Astrocyte of the cerebellum (primary cell): ENCODE measurements at places on chromosomes 7 and 10.

GRCh38 chr10:5832946-5833345 is 19.7 kb upstream of the GDI2 start:
- DNase-seq: no peak

DNA sequence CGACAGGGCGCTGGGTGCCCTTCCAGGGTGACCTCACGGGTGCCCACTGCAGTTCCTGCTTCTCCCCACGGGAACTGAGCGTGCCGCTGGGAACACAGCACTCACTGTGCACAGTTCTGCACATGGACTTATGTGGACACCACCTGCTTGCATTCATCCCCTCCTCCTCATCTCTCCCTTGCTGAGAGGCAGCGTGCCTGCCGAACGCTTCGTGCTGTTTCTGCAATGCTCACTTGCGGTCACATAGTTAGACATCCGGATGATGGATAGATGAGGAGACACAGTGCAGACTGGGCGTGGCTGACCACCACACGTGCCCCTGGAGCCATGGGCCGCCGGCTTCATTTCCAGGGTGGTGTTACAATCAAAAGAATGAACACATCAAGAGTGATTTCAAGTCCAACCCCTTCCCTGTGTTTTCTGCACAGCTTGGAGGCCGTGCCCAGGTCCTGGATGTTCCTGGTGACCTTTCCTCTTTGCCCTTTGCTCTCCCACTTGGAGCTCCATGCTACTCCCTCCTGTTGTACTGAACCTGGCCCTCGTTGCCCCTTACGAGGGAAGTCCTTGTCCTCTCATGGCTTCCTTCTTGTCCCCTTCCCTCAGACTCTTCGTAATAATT is 119.4 kb downstream of the VIPR2 start:
- DNase-seq: no peak

GRCh38 chr7:80359476-80359875 is 152.4 kb downstream of the GNAT3 start:
- DNase-seq: no peak

- DNase-seq: peak; percentile 91
These were observed 412.1 kb upstream of the CELF2 start for GRCh38 chr10:10605551-10606081.

GRCh38 chr7:158021836-158022235 is 565.8 kb downstream of the PTPRN2 start:
- DNase-seq: no peak

DNA sequence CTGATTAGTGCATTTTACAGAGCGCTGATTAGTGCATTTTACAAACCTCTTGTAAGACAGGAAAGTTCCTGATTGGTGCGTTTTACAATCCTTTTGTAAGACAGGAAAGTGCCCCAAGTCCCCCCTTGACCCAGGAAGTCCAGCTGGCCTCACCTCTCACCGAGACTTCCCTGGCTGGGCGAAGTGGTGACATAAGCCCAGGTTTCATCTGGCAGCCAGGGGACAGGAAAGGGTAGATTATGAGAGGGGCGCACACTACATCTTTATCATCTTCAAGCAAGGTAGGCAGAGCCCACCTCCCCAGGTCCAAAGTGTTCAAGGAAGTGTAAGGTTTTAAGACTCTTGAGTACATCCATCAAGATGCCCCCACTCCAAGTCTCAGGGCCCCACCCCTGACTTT is 5.5 kb upstream of the GDF10 start:
- no peak for DNase-seq

GRCh38 chr7:20298486-20298901 is 32.2 kb upstream of the ITGB8 start:
- peak; percentile 74 for DNase-seq

GRCh38 chr7:1922870-1923236 is 252.8 kb downstream of the ELFN1 start:
- DNase-seq: no peak

- peak; percentile 20 for DNase-seq
These were observed 1.7 kb upstream of the CXCL12 start for GRCh38 chr10:44386546-44387052.

DNA sequence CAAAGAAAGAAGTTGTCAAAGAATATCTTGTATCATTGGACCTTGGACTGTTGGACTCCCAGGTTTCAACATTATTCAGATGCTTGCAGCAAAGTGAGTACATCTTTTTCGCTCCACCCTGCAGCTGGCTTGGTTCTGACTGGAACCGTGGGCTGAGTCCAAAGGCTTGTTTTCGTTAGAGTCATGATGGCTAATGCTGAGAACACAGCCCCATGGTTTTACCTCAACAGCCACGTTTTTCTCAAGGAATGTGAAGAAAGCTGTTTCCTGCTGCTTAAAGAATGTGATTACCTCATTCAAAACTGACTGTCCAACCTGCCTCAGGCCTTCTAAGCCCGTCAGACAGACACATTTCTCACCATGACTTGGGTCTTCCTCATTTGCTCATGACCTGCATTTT is 69.5 kb downstream of the STEAP1B start:
- peak; percentile 62 for DNase-seq

DNA sequence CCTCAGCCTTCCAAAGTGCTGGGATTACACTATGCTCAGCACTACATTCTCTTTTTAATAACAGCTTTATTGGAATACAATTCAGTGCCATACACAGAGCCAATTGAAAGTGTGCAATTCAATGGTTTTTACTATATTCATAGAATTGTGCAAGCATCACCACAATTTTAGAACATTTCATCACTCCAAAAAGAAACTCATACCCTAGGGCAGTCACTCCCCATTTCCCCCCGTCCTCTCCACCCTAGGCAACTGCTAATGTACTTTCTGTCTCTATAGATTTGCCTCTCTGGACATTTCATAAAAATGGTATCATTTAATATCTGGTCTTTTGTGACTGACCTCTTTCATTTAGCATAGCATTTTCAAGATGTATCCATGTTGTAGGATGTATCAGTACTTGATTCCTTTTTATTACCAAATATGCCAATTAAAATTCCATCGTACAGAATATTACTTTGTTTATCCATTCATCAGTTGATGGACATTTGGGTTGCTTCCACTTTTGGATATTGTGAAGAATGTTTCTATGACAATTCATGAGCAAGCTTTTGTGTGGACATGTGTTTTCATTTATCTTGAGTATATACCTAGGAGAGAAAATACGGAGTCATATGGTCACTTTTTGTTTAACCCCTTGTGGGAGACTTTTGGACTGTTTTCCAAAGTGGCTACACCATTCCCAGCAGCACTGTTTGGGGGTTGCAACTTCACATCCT is 6.3 kb upstream of the XPNPEP1 start:
- DNase-seq: no peak

- DNase-seq: no peak
These were observed 18.5 kb upstream of the ERLIN1 start for GRCh38 chr10:100204370-100204769.

GRCh38 chr7:90618876-90619275 is 22.8 kb downstream of the CDK14 start:
- DNase-seq: no peak

DNA sequence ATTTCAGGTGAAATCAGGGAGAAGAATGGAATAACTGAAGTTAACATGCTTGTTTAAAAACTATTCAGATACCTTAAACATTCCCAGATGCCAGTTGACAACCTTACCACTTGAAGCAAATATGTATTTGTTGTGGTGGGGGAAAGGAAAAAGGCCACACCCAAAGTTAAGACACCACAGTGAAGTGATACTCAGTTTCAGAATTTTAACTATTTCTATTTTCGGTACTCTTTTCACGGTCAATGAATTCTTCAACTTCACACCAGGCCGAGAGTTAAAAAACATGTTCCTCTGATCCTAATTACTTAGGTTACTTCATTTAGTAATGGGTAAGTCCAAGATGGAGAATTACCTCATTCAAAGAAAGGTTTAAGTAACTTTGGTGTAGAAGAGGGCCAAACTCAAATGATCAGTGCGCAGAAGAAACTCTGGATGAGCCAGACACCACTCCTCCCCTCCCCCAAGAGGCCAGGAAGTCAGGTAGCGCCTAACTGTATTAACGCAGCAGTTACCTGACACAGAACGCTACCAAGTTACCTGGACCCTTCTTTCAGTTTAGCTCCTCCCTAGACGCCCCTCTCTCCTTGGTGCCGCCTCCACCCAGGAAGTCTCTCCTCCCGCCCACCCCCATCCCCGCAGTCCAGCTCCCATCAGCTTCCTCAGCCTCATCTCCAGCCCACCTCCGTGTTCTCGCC is 700 bp downstream of the MTPN start:
- DNase-seq: no peak

- no peak for DNase-seq
These were observed 39.0 kb downstream of the CABCOCO1 start for GRCh38 chr10:61701706-61702105.

DNA sequence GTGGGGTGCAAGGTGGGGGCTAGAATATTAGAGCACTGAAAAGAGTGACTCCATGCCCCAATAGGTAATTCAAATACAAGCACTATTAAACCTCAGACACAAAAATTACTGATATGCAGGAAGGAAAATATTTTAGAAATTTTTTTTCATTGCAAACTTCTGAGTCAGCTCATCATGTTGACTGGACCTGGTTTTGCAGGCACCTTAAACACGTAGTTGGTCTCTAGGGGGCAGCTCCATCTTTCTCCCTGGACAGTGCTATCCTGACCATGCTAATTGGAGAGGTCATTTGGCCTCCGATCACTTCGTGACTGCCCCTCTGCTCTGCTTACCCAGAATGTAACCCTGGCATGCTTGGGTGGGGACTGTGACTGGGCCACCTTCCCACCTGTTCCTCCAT is 368.4 kb upstream of the MKI67 start:
- DNase-seq: no peak

DNA sequence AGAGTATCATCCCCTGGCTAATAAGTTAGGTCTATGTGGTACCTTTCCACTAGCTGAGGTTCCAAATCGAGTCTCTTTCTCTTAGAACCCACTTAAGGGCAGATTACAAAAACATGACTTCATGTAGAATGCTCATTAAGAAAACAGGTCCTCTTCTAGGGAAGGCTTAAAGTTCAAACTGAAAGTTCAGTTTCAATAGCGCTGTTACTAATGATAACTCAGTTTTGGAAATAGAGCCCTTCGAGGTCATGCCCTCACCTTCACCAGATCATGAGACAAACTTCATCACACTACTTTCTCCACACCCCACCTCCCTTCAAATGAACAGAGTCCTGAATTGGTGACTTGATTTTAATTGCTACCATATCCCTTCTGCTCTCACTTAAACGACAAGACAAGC is 26.2 kb downstream of the HGF start:
- DNase-seq: no peak

GRCh38 chr7:94252124-94252523 is 142.6 kb upstream of the COL1A2 start:
- DNase-seq: no peak

- DNase-seq: peak; percentile 20
These were observed 50.7 kb downstream of the TAS2R16 start for GRCh38 chr7:122944682-122945303.

DNA sequence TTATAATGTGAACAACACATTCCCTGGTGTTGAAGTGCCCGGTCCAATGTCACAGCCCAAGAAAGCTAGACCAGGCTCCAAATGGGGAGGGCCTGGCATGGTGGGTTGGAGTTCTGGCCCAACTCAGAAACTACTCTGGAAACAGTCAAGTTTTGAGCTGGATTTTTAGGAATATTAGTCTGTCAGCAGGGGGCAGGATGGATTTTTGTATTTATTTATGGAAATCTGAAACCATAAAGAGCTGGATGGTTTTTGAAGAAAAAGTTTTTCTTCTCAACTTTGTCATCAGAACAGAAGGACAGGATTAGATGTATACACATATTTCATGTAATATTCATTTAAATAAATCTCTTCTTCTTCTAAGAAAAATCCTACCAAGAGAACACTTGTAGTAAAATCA is 97.5 kb downstream of the POU6F2 start:
- DNase-seq: no peak

GRCh38 chr7:75989500-75990388 is 4.7 kb downstream of the TMEM120A start:
- DNase-seq: no peak

DNA sequence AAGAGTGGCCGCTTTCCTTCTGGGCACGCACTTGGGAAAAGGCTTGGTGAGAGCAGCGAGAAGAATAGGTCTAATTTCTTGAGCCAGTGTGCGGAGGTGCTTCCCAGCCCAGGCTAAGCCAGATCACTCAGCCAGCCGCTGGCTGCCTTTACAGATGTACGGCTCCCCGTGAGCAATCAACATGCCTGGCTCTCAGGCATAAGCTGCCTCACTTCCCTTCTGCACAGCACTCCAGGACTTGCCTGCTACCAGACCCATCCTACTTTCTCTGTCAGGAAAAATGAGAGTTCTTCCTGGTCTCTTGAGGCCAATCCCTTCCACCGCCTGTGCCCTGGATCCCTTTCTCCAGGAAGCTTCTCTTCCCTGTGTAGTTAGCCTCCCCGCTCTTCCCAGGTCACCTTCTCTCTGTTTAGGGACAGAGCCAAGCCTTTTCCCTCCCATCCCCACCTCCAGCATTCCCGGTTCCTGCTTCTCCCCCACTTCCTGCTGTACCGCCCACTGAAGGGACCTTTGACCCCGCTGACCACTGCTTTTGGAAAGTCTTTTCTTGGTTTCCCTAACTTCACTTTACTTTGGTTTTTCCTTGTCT is 1.1 kb upstream of the ACTR3C start:
- DNase-seq: no peak
